ENCODE measurements at places on chromosomes 2 and 18.

GRCh38 chr2:149119368-149119767, 80.9 kb downstream of the LYPD6B start:
- no peak for DNase-seq

DNA sequence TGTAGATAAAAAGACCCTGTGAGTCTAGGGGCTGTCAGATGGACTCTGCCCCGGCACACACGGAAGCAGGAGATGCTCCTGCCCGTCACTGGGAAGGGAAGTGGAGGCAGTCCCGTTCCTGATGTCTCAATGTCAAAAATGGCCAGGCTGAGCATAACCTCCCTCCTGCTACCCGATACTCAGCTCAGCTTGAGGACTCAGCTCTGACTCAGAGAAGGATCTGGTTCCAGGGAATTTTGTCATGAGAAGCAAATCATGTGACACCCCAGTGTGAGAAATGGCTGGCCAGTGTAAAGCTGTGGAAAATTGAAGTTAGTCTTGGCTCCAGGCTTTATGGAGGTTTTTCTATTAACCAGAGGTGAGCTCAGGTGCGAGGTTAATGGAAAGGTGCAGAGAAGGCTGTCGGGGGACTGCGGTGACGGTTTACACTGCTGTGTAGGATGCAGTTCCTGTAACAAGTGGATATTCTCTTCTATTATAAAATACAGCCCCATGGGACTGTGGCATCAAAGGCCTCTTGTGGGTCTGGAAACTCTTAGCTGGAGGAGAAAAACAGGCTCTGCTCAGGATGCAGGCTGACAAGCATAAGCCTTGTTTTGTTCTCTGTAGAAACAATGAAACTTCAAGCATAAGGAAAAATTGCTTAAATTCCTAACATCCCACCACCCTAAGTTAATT, 24.7 kb upstream of the AGAP1 start:
- no peak for DNase-seq

- DNase-seq, result no peak
These were observed 108.1 kb downstream of the UGGT1 start for GRCh38 chr2:128199141-128199540.

GRCh38 chr2:10765461-10765860, 44.0 kb downstream of the ATP6V1C2 start:
- DNase-seq, result no peak
